Esophagus muscularis mucosa (tissue), 4 donors: ENCODE measurements at places on chromosomes 4 and X. TPM values are rescaled to one million over a fixed set of nuclear protein-coding genes. Genes with fewer than 3 reads are reported as not detected.

- no peak for DNase-seq
These were observed 68.2 kb upstream of the MAML3 start for GRCh38 chr4:140222171-140222570.

DNA sequence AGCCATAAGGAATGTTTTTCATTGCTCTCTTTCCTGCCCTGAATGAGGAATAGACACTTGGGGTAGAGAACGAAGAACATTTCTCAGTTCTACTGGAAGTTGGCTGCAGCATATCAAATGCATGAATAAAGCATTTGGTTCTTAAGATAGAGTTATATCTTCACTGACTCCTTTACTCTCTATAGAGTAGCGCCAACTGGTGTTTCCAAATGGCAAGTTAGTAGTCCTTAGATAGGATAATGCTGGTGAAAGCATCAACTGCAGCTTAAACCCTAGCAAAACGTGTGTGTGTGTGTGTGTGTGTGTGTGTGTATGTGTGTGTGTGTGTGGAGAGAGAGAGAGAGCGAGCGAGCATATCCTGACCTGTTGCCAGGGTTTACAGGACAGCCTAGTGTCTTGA, 62.2 kb upstream of the FRMPD4 start:
- DNase-seq = no peak

The TEX13C gene
- not detected for total RNA-seq

The BMX gene
- 2.5 TPM for total RNA-seq

DNA sequence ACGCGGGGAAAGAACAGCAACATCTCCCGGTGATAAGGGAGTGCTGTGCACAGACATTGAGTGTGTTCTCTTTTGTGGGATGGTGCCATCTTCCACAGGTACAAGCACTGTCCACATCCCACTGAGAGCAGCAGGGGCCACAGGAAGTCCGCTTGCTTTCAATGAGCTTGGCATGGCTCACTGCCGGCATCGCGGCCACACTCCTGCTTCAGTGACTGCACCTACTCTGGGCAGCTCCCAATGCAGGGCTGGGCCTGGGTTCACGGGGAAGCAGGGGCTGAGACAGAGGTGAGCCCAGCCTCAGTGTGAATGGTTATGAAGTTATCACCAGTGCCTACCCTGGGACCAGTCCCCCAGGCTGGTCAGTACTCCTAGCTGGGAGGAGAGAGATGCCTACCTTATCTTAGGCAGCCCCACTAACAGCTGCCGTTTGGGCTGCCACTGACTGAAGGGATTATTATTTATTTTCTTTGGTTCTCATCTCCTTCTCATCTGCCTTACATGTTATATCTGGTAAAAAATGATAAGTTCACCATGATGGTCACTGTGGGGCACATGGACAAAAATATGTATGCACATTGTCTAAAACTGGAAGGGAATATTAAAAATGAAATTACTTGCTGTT, 99.2 kb downstream of the MGST2 start:
- no peak for DNase-seq

The GIMD1 gene
- total RNA-seq = not detected

DNA sequence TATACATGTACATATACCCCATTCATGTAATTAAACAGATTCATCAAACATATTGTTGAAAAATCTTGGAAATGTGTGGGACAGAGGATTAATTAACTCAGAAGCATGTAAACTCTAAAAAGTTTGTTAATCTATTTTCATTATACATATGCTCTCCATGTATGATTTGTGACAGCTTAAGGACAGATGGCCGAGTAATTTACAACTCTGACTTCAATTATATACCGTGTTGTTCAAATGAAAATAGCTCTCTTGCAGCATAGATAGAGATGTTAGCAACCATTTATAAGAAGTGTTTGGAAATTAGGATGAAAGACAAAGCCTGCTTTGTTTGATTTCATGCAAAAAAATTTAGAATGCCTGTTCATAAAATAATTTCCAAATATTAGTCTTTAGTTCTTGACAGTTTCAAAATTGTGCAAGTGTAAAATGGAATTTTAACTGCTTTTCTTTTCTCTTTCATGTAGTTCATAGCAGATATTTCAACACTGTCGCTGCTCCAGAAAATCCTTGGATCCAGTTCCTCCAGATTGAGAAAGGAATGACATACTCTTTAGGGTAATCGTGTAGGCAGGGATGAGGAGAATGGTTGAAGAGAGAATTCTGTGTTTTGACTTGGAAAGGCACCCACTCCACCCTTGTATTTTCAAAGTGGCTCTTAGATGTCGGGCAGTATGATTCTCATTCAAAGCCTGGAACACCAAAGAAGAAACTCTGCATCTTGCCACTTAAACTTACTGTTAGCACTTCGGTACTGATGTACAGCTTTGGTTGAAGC, 23.1 kb downstream of the AFF2 start:
- no peak for DNase-seq

- DNase-seq = no peak
These were observed 4.0 kb downstream of the PPP2R2C start for GRCh38 chr4:6468376-6468775.

DNA sequence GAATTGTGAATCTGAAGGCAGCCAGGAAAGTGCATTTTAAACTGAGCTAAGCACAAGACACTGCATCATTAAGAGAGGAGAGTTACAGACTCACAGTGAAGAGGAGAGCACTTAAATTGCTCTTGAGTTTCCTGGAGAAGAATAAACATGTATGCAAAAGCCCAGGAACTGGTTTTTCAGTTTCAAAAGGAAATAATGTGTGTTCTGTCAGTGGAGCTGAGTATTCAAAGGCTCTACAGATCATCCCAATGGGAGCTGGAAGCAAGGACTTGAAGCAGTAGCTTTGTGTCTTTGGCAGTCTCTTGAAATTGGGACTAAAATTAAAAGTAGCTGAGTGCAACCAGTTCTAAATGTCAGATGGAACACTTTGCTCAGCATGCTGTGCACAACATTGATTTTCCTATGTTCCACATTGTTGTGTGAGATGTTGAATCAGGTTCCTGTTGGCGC, 147.5 kb upstream of the ANK2 start:
- DNase-seq = no peak

The MFAP3L gene
- 6.9 TPM for total RNA-seq

DNA sequence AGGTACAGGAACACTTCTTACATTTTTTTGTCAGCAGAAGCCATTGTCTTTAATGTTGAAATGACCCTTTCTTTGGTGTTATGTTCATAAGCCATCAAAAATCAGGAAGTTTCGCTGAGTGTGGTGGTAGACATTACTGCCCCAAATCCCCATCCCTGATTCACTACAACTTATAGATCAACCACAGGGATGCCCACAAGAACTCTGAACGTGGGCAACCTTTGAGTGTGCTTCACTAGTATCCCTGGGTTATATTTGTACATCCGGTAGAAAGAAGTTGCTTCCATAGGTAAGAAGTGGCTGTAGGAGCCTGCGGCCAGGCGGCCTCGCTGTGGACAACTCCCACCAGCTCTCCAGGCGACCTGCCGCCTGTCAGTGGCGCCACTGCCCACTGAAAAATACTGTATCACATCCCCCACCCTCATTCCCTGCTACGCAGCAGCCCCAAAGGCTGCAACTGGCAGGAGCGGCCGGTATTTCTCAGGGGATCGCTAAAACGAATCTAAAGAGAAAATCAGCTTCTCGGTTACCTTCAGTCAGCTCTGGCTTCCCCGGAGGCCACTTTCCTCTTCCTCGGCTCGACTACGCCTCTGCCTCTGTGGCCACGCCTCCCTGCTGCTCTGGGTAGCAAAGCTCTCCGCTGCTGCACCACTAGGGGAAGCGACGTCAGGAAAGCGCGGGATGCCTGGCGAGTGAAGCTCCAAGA, 13.9 kb upstream of the ETDC start:
- no peak for DNase-seq

DNA sequence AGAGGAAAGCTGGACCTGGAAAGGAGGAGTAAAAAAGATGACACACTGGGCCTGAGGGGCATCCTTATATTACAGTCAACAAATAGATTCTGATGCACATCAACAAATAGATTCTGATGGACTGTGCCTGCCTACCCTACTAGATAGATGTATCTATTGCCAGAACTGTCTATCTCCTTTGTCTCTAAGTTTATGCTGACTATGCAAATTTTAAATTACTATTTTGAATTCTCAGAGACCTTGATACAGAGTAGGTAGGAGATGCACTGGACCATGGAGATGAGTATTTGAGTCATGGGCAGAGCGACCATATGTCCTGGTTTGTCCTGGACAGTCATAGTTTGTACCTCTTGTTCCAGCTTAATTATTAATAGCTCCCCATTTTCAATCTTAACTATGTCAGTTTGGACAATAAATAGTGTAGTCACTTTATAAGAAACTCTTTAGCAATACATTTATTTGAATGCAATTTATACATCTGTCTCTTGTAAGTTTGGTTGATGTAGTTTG, 247.9 kb upstream of the PPP1R2C start:
- DNase-seq = no peak

DNA sequence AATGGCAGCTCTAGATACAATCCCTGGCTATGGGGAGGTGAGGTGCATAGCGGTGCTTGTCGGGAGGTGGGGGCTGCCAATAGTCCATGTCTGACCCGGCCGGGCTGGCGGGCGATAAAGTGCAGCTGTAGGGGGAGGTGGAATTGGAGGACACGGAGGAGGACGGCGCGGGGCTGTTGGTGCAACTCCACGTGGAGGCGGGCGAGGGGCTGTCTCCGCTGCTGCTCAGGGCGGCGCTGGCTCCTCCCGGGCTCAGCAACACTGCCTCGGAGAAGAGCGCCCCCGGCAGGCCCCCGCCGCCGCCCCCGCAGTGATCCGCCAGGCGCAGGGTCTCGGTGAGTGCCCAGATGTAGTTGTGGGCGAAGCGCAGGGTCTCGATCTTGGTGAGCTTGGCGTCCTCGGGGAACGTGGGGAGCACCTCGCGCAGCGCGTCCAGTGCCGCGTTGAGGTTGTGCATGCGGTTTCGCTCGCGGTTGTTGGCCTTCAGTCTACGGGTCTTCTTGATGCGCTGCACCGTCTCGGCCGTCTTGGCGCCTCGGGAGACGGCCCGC, 1.3 kb downstream of the NEUROG2 start:
- no peak for DNase-seq

DNA sequence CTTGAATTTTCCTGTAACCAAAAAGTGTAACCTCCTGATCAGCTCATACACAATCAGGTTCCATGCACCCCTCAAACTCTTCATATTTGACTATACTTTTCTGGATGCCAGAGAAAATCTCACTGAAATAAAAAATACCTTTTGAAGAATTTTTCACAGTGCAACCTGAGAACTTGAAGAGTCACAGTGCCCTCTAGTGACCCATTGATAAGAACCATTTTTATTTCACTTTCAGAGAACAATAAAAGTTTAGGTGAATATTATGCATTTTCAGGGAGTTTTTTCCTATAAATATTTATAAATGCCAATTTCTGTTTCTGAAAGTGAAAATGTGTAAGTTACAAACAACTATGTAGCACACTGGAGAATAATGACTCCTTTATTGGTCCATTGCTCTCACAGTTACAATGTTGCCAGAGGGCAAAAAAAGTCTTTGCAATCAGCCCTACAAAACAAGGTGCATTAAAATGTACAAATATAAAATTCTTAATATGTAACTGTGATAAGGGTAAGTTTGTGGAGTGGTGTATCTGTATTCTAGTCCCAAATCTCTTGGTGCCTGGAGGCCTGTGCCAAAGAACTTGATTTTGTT, 153.6 kb upstream of the INTU start:
- no peak for DNase-seq

DNA sequence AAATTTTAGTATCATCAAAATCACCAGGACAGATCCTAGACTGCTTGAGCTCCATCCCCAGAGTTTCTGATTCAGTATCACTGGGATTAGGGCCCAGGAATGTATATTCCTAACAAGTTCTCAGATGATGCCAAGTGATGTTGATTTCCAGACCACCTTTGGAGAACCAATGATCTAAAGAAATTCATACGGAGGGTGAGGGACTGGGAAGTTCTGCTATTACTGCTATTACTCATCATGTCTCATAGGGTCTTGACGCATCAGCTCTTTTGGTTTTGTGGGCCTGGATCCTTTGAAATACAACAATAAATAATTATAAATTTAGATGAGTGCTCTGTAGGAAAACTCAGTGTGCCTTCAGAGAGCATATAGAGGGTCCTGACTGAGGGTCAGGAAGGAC, 59.8 kb upstream of the LGI2 start:
- no peak for DNase-seq

The ARSD gene
- total RNA-seq = 14.5 TPM

GRCh38 chr4:173958445-173958844, 325.0 kb downstream of the FBXO8 start:
- DNase-seq = no peak

GRCh38 chr4:96228463-96228862, 388.6 kb downstream of the PDHA2 start:
- no peak for DNase-seq

- no peak for DNase-seq
These were observed 18.9 kb downstream of the CNGA2 start for GRCh38 chrX:151753313-151754046.

DNA sequence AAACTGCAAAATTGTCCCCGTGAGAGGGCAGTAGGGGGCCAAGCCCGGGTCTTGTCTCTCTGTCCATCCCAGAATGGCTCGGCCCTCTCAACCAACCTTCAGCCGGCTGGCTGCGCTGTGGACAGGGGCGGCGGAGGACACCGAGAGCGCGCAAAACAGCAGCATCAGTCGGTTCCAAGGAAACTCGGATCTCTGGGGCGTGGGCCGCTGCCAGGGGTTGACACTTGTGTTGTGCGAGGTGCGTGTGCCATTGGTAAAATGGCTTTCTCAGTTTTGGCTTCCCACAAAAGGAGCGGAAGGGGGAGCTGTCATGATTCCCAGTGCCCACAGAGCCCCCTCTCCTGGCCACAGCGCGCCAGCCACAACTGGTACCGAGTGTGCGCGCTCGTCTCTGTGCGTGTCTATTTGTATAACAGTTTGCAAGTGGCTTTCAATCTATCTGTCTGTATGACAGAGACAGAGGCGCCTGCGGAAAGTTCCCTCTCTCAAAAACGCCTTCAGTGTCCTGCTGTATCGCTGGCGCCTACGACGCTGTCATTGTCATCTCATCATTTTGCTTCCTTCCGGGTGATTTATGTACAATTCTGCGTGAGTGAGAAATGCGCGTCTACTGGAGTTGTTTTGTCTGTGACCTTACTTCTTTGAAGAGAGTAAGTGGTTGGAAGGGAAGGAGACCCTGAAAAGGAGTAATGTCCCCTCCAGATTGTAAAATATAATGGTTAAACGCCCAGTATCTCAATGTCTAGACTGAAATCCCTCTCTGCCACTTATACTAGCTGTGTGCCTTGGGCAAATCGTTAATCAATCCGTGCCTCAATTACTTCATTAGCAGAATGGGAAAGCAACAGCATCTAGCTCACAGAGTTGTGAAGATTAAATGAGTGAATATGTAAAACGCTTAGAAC, 1.8 kb downstream of the DKK2 start:
- DNase-seq = no peak

DNA sequence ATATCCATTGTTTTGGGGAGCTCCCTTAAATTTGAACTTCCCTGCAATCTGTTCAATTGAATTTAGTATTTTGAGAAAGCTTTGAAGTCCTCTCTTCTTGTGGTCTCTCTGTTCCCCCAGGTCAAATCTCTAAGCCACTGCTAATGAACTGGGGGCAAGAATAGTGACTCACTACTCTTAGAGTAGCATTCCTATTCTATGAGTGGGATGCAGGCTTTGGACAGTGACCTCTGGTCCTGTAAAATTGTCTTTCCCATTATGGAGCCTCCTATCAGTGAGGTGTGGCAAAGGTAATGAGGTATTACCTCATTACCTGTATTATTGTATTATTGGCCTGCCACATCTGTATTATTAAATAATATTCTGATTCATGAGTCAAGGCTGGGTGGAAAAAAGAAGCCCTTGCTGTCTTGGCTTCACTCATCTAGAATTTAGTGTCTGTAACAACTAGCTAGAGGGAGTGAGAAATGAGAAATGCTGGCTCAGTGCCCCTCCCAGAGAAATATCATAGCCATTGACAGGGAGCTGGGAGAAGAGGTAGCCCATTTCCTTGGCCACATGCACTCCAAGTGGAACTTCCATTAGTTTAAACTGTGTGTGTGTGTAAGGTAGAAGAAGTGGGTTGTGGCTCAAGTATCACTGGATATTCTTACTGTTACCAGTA, 393.9 kb upstream of the CTSO start:
- DNase-seq = no peak
